ENCODE measurements at places on chromosomes 4 and X.

- DNase-seq: no peak
Observed at GRCh38 chrX:146433771-146434170, 375.8 kb upstream of the CXorf51B start.

DNA sequence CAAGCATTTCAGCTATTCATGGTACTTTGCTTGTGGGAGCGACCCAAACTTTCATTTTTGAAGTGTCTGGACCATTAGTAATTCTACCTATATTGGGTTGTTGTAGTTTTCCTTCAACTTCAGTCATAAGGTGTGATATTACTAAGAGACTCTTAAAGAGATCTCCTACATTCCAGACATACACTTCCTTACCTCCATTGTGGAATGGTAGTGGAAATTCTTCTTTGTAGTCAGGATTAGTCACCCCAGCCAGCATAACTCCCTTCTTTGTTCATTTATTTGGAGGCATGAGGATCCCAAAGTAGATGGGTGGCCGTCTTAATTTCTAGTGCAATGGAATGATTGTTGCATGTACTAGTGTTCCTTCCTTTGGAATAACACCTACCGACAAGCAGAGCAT, 991.4 kb downstream of the ARAP2 start:
- no peak for DNase-seq

DNA sequence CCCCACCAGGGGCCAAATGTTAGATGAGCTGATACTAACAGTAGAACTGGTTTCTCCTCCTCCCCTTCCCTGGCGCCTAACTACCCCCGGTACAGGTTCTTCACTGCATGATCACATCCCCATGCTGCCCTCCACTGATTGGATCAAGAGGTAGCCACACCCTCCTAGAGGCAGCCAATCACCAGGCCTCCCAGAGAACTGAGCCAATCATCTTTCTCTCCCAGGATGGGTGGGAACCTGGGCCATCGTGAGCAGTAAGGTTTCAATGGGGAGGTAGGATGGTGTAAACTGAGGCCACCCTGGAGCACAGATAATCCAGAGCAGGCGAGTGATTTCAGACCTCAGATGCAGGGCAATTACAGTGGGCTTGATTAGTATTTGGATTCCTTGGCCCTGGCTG, 64.2 kb downstream of the PPP2R2C start:
- peak; percentile 23 for DNase-seq

GRCh38 chr4:154744341-154744926, 634 bp downstream of the LRAT start:
- DNase-seq: no peak

- no peak for DNase-seq
Observed at GRCh38 chrX:41090568-41091238, 5.5 kb downstream of the USP9X start.
